ENCODE measurements at places on chromosomes 6 and 20. TPM values are rescaled to one million over a fixed set of nuclear protein-coding genes. Genes with fewer than 3 reads are reported as not detected.

HUS1B gene
- total RNA-seq, result 1.2 TPM

DNA sequence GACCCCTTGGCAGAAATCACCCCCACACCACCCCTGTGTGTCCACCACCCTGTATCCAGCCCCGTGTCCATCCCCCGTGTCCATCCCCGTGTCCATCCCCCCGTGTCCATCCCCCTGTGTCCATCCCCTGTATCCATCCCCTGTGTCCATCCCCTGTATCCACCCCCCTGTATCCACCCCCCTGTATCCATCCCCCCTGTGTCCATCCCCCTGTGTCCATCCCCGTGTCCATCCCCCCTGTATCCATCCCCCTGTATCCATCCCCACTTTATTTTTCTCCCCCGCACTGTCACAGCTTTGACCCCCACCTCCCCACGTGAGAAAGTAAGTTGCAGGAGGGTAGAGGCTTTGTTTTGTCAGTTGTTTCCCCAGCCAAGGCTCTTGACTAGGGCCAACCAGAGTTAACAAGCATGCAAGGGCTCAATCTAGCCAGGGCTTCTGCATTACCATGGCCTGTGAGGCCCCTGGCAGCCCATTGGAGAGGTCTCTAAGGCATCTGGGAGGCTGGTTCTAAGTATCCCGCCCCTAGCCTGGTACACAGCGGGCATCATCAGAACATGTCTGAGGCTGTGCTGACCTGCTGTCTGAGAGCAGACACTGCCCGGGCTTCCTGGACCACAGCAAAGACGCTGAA, 18.1 kb upstream of the SIRPA start:
- DNase-seq, result peak; percentile 34

SLC26A8 gene
- total RNA-seq, result not detected

PDYN gene
- total RNA-seq, result not detected

GRCh38 chr6:15441981-15442380, 196.1 kb downstream of the JARID2 start:
- no peak for DNase-seq

DNA sequence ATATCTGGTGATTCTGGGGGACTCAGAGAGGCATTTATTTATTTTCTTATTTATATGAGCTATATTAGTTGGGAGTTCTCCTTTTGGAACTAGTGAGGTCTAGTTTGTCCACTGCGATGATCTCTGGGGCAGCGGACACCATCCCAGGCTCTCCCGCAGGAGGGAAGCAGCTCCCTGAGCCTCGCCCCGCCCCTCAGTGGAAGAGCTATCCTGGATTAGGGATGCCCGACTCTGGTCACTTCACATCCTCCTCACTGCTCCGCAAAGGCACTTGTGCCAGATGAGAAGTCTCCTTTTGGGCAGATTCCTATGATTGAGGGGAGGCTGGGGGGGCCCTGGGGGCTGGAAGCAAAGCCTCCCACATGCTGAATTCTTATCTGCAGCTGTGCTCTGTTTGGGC, 3.6 kb upstream of the MAS1 start:
- DNase-seq, result no peak

DNA sequence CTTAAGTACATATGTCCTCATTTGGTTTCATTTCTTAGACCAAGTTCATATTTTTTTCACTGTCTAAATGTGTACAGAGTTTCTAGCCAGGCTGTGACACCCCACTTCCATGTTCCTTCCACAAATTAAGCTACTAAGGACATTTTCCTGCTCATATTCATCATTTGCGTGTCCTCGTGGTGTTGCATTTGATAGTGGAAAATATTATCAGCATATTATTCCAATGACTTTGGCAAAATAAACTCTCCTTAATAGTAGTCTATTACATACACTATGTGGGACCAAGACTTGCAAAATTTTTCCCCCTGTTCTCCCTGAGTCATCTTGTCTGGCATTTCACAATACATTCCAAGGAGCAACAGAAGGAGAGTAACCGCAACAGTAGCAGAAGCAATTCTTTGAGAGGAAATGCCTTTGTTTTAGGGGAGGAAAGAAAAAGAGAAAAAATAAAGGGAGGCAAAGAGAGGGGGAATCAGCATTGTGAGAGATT, 599.2 kb downstream of the COL12A1 start:
- DNase-seq, result peak; percentile 86

GRCh38 chr6:17653198-17653882, 53.2 kb downstream of the FAM8A1 start:
- DNase-seq, result no peak

DNA sequence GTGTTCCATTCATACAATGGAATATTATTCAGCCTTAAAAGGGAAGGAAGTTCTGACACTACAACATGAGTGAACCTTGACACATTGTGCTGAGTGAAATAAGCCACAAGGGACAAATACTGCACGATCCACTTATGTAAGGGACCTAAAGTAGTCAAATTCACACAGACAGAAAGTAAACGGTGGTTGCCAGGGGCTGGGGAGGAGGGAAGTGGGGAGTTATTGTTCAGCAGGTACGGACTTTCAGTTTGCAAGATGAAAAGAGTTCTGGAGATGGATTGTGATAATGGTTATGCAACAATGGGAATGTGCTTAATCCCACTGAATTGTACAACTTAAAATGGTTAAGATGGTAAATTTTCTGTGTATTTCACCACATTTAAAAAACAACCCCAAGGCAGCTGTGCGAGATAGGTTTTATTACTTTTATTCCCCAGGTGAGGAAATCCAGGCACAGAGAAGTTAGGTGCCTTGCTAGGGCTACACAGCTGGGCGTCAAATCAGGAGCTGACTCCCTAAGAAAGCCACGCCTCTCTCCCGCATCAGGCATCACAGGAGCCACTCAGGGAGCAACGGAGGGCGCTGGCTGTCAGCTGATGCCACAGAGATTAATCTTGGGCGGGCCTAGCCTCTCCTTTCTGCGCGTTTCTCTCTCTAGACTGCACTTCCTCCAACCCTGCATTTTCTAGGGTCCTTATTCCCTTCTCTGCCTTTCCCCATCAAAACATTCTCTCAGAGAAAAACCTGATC, 9.3 kb upstream of the TRAF3IP2 start:
- peak; percentile 40 for DNase-seq

- DNase-seq, result no peak
Observed at GRCh38 chr20:53904261-53904660, 166.1 kb downstream of the BCAS1 start.

HLA-DMB gene
- 0.39 TPM for total RNA-seq

EEF1A2 gene
- 3.4 TPM for total RNA-seq

DNA sequence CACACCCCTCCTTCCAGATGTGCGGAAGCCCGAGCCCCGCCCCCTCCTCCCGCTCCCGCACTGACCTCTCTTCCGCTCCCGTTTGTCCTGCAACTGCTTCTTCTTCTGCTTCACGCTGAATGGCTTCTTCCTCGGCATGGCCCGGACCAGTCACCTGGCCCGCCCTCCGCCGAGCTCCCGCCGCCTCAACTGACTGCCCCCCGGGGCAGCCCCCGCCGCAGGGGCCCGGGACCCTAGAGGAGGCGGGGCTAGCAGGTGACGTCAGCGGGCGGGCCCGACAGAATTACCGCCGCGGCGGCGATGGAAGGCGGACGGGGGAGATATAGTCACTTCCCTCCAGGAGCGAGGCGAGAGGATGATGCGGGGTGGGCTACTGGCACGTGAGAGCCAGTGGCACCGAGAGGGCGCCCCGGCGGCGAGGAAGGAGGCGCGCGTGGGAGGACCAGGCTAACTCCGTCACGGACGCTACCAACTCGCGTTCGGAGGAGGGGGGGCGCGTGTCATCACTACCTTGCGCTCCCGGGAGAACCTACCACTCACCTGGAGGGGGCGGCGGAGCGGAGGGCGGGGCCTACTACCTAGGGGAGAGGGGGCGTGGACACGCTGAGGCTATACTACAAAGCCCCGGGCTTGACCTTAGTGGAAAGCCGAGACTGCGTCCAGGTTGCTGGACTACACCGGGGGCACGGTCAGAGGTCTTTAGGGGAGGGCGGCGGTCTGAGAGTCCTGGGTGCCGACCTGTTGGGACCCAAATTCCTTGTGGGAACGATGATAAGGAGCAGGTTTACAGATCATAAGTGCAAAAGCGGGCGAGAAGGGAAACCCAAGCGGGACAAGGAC, at the start of gene GNL1:
TSS of gene GNL1 (minus strand) at position 424 of the 840 bp plus-strand sequence. CDS start at position 138, 286 bp downstream.
- peak; percentile 88 for DNase-seq

COL9A1 gene
- not detected for total RNA-seq

GRCh38 chr6:167849846-167850459, 23.2 kb downstream of the AFDN start:
- DNase-seq, result peak; percentile 71

REPS1 gene
- 26.3 TPM for total RNA-seq

DNA sequence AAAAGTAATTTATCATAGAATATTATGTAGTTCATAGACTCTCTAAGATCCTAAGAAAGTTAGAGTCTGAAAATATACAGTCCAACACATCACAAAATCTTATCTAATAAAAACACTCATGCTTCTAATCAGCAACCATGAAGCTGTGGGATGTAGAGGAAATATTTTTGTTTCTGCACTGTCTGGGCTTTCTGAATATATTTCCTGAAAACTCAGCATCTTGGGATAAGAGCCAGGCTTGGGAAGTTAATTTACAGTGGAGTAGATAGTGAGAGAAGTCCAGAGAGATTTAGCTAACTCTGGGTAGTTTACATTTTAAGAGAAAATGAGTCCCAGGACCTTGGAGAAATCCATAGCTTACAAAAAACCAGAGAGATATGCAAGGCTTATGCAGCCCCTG, 150.4 kb upstream of the BMP5 start:
- DNase-seq, result peak; percentile 96

DNA sequence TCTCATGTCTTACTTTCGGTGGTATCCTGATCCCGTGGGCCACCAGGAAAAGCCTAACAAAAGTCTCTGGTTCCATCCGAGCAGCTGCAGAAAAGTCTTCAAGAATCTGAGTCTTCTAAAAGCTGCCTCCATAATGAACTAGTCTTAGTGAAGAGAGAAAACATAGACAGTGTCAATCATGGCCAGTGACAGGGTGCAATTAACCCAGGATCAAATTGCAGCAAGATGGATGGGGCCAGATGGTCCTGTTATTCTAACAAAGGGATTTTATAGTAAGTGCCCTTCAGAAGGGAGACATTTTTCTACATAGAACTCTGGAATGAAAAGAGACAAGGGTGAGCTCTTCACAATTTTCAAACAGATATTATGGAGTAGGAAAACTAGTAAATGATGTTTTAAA, 281.6 kb upstream of the ZFP64 start:
- no peak for DNase-seq

DNA sequence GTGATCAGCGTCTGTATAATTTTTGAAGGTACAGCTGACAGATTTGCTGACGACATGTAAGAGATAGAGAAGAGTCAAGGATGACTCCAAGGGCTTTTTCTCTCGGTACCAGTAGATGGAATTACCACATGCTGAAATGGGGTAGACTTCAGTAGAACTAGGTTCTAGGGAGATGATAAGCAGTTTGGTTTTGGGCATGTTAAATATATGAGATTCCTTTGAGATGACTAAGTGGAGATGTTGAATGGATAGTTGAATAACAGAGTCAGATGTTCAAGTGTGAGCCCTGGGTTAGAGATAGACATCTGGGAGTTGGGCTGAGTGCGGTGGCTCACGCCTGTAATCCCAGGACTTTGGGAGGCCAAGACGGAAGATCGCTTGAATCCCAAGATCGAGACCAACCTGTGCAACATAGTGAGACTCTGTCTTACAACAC, 50.0 kb downstream of the PHF20 start:
- no peak for DNase-seq

DNA sequence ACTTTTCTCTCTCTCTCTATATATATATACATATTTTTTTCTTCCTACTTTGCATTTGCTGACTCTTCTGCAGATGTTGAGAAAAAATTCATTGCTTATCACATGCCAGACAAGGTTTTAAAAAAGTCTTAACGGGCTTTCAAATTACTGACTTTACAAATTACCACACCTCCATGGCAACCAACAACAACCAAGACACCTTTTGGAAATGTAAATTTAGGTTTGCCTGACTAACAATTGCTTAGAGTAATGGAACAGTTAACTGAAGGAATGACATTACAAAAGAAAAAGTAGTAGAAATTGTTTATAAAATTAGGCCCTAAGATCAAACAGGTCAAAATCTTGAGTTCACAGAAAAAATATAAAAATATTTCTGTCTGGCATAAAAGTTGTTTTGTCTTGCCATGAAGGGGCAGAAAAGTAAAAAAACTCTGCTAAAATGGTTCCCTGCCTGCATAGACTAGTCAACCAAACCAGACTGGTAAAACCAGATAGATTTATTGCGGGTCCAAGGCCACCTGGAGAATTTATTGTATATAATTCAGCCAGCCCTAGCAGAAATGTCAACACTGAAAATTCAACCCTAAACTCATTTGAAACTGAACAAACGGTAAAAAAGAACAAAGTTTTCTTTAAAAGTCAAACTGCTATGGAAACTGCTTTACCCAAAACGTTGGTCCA, 92.8 kb upstream of the FRMD1 start:
- DNase-seq, result no peak

DNA sequence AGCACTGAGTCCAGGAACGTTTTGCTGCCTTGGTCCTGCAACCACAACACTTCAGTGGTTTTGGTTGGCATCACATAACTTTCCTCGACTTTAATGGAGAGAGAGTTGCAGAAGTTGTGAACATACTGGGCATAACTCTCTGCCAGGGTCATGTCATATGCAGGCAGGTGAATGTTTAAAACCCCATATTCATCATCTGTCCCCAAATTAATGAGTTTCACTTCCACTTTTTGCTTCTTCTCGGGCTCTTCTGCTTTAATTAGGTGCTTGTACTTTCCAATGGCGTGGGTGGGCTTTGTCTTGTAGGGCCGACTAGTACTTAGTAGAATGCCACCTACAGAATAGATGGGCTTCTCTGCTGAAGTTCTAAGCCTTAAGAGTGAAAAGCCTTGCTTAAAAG, 45.2 kb upstream of the TFAP2A start:
- no peak for DNase-seq

- DNase-seq, result peak; percentile 55
Observed at GRCh38 chr6:37321101-37321500, 32.7 kb upstream of the RNF8 start.

DNA sequence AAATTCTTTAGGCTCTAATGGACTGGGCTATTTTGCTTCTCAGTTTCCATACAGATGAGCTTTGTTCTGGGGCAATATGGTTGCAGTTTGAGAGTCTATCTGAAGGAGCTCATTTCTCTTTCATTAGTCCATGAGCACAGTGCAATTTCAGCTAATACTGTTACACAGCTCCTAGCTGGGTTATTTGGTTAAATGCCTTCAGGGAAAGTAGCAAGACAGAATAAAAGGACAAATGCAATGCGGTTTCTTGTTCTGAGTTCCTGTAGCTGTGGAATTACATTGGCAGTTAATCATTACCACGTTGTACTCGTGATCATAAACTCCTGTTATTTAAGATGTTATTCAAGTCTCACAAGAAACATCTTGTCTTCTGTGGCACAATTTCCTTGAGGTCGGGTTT, 127.7 kb downstream of the BFSP1 start:
- DNase-seq, result no peak

- peak; percentile 97 for DNase-seq
Observed at GRCh38 chr6:127207591-127208120, 59.0 kb upstream of the RNF146 start.

ATP6V1G2 gene
- 0.84 TPM for total RNA-seq

All from endothelial cell of umbilical vein (primary cell).